ENCODE measurements at places on chromosomes 4 and X.

DNA sequence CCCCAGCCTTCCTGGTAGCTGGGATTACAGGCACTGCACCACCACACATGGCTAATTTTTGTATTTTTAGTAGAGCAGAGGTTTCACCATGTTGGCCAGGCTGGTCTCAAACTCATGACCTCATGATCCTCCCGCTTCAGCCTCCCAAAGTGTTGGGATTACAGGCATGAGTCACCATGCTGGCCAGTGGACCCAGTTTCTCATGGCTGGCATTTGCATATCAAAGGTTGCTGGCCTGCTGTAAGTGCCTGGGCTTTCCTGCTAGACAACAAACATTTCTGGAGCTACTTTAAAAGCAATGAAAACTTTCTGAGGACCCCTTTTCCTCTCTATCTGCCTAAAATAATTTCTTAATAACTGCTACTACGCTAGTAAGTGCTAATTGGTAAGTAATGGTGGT is 228.2 kb downstream of the PCDH10 start:
- DNase-seq: no peak

- DNase-seq: no peak
Observed at GRCh38 chr4:55820279-55820678, 689 bp downstream of the EXOC1L start.

- DNase-seq: peak; percentile 35
Observed at GRCh38 chrX:116284400-116284799, 113.9 kb downstream of the AGTR2 start.

DNA sequence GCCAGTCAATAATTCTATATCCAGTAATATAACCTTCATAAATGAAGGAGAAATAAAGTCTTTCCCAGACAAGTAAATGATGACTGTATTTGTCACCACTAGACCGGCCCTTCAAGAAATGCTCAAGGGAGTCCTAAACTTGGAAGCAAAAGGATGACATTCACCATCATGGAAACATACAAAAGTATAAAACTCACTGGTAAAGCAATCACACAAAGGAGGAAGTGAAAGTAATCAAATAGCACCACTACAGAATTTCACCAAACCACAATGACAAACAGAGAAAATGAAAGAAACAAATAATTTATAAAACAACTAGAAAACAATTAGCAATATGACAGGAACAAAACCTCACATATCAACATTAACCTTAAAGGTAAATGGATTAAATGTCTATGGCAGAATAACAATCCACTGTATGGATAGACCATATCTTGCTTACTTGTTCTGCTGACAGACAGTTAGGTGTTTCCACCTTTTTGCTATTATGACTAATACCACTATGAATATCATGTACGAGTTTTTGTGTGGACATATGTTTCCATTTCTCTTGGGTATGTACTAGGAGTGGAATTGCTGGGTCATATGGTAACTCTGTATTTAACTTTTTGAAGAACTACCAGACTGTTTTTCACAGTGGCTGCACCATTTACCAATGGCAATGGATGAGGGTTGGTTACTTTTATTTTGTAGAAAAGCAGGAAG is 44.9 kb downstream of the NAT8L start:
- no peak for DNase-seq

GRCh38 chr4:3801931-3802550 is 35.9 kb downstream of the ADRA2C start:
- DNase-seq: no peak

DNA sequence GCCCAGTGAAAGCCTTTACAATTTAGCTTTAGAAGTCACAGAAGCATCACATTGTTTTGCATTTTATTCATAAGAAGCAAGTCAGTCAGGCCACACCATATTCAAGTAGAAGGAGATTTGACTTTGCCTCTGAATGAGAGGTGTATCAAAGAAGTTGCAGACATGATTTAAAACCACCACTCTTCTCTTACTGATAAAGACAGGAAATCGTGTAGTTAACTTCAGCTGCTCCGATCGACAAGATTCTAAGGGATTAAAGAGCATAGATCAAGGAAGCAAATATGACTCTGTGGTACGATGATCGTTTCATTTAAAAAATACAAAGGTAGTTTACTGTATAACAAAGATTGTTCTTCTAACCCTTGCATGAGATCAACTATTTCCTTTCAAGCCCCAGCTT is 328.0 kb upstream of the PPP1R2C start:
- DNase-seq: no peak

DNA sequence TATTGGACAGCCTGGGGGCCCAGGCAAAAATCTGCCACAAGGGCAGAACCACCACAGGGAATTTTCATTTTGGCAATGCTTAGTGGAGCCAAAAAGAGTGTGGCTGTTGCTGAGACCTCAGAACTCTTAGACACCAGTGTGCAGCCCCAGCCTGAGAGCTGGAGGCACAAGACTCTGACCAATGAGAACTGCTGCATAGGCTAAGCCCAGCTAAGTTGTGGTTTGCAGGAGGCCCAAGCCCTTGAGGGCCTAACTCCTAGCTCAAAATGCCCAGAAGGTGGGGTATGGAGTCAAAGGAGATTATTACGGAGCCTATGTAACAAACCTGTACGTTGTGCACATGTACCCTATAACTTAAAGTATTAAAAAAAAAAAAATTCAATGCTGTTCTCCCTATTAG is 296.7 kb downstream of the TRAM1L1 start:
- DNase-seq: no peak

DNA sequence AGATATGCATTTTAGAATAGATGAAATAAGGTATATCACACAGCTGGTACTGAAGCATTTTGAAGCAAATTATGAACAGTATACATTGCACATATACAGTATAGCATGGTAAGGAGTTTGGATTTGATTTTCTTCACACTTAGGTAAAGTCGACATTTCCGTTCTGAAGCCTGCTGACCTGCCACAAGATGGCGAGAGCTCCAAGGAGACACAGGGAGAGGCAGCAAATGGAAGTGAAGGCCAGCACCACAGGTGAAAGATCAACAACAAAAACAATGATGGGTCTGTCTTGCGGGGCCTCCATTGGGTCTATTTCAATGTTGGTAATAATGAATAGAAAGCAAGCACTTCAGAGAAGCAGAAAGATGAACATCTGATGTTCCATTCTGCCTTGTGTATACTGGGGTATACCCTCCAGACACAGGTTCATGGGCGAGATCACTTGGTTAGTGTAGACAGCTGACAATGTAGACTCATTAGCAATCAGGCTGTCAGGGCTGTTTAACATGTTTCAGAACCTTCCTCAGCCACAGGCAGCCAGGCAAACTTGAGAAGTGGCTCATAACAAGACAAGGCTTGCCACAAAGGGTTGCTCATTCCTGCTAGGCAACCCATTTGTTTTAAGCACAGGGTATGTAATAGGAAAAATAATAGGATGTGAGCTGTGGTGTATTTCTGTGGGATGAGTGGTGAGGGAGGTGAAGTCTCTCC is 21.4 kb upstream of the NOX1 start:
- DNase-seq: peak; percentile 86

DNA sequence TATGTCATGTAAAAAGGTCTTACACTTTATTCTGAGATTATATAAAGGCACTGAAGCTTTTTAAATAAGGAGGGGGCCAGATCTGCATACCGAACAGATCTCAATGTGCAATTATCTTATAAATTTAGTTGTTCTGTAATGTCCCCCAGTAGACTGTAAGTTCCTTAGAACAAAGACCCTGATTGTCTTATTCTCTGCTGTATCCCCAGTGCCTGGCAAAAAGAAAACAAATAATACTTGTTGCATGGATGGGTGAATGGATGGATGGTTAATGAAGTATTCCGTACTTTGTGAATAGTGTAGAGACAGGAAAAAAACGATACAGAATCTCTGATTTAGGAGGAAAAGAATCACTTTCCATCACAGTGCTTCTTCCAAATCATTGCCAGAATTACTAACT is 141.5 kb downstream of the CHM start:
- no peak for DNase-seq

DNA sequence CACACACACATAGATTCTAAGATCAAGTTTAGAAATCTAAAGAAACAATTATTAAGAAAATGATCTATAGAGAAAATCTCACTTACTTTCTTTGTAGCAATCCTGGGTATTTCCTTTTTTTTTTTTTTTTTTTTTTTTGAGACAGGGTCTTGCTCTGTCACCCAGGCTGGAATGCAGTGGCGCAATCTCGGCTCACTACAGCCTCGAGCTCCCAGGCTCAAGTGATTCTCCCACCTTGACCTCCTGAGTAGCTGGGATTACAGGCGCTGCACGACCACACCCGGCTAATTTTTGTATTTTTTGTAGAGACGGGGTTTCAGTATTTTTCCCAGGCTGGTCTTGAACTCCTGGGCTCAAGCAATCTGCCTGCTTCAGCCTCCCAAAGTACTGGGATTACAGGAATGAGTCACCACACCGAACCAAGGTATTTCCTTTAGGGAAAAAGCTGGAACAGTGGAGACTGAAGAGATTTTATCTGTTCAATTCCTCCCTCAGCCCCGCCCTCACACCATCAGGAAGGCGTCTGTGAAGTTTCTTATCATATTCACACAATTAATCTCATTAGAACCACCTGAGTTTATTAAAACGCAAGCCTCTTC is at the start of gene TRIML2:
TRIML2 (minus strand) TSS at position 447 of the 599 bp plus-strand sequence. CDS start 4,235 bp downstream, outside the sequence.
- peak; percentile 58 for DNase-seq

DNA sequence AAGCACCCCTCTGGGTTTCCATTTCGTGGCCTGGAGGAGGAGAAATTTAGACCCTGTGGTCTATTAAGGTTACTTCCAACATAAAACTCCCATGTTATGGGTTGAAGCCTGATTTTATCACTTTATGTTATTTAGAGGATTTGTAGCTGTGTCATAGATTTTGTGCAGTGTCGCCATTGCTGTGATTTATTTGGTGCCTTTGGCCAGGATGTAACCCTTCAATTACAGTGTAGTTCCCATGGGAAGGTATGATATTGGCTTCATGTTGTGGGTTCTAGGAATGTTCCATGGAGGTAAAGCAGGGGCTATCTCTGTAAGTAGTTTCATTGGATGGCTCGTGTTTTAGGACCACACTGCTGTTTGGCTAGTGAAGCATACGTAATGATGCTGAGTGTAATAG is 58.5 kb downstream of the TMEM131L start:
- DNase-seq: no peak

GRCh38 chrX:106726485-106727437 is at the start of gene RNF128:
TSS of gene RNF128 (plus strand) at chrX:106726701. CDS start at chrX:106726914, 213 bp downstream.
- peak; percentile 23 for DNase-seq

DNA sequence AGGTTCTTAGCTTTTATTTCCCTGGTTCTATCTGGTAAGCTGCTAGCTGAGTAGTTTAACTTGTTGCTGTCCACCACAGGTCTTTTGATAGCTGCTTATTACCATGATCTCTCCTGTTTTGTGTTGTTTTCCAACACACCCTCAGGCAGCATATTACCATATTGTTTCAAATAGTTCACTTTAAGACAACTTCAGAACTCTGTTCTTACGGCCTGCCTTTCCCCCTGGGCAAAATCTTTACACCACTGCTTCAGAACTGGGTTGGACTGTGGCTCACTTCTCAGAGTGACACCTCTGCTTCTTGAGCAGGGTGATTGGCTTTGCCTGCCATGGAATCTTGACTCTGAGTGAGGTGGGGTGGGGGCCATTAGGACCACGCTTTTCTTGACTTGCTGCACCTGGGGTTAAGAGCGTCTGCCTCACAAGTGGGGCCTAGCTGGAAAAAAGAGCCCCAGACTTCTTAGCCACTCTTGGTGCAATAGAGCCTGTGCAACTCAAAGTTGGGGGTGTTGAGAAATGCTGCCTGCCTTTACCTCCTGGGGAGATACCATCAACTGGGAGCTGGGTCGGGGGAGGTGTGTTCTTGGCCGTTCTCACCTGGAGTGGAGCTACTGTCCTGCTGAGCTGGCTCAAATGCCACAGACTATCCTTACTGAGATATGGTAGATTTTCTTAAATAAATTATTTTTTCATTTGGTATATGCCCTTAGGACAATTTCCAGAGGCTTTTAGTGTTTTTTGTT is 23.4 kb downstream of the USP9X start:
- no peak for DNase-seq

- DNase-seq: no peak
Observed at GRCh38 chr4:85952972-85953650, 406.7 kb downstream of the MAPK10 start.

DNA sequence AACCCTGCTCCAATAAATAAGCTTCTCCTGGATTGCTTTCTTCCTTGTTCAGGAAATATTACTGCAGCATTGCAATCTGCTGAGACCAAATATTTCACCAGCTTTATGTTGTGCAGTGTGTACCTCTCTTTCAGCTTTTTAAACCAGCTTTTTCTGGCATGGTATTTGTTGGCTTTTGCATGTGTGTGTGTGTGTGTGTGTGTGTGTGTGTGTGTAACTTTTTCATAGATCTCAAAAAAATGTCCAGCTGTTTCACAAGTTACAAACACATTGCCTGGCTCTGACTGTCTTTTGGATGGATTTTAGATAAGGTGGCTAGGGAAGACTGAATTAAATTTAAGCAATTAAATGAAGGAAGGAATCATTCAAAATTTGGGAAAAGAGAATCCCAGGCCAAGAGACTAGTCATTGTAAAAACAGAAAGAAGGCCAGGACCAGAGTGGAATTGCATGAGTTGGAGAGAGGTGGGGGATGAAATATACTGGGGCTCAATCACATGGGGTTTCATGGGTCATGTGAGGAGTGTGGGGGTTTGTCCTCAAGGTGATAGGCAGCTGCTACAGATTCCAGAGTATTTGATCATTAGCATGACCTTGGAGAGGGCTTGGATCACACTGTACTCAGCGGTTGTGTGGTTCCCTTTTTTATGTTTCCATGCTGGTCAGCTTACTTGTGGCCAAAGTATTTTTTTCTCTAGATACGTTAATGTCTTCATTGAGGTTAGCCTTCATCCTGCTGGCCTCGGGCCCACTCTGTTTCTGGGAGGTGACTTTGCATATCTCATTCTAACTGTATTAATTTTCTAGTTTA is 357.7 kb upstream of the BOD1L1 start:
- no peak for DNase-seq

DNA sequence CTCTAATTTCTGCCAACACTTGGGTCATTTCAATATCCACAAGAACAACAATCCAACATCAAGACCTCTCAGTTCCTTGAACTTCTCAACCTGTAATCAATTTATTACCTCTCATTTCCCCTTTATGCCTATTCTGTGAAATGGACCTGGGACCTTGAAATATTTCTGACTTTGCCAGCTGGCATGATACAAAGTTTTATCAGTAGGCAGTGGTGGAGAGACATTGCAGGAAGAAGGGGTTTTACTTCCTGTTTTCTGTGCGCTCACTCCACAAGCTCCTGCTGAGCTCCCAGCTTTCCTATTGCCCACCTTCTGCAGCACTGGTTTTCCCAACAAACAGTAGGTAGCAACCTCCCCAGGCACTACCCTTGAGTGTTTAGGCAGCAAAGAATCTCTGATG is 3.5 kb upstream of the ARHGEF6 start:
- DNase-seq: no peak

- DNase-seq: no peak
Observed at GRCh38 chrX:121322159-121322558, 274.7 kb downstream of the GLUD2 start.

DNA sequence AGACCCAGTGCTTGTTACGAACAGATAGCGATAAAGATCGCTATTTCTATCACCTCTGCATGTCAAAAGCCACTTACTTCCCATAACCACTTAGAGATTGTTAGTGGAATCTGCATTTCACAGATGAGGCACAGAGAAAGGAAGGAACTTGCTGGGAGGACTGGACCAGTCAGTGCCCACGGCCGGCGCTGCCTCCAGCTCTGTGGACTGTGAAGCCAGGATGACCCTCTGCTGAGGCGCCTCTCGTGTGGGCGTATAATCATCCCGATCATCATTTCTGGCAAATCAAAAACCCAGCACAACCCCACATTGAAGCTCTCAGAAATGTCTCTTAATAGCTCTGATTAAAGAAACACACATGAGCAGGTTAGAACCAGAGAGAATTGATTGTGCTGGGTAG is 61.5 kb upstream of the ADRA2C start:
- no peak for DNase-seq

- DNase-seq: no peak
Observed at GRCh38 chr4:133096972-133097371, 52.1 kb upstream of the PCDH10 start.
